ENCODE measurements at places on chromosomes 13 and 19. TPM values are rescaled to one million over a fixed set of nuclear protein-coding genes. Genes with fewer than 3 reads are reported as not detected.

DNA sequence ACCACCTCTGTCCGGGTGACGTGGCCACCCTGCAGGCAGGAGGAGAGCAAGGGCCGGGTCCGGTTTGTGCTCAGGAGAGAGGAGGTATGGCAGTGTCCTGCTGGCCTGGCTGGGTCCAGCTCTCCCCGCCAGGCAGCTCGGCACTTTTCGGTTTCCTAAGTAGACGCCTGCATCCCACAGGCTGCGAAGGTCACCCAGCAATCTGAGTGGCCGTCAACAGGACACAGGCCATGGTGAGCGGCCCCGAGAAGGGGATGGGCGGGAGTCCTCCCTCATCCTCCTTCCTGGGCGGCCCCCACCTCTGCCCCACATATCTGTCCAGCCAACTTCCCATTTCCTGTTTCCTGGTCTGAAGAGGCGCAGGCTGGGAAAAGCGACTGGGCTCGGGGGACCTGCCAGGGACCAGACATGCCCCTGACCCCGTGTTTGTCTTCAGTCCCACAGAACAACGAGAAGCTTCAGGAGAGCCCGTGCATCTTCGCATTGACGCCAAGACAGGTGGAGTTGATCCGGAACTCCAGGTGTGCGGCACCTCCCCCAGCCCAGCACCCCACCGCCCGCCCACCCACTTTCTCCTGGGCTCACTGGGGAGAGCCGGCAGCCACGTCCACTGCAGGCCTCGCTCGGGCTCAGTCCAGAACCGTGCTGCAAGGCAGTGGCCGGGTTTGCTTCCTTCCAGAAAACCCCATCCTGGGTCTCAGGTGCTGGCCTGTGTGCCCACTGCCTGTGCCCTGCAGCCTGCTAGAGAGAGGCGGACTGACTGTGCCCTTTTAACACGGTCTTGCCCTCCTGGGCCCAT is 16.3 kb downstream of the PIAS4 start:
- DNase-seq = no peak
- H3K36me3 ChIP-seq = peaks cover 8% of the 10 kb centered on the region
- no peaks in the 10 kb centered on the region for H3K27me3 ChIP-seq
- H3K4me1 ChIP-seq = no peaks in the 10 kb centered on the region

- DNase-seq = no peak
- H3K36me3 ChIP-seq = no peaks in the 10 kb centered on the region
- no peak overlapping the region for H3K4me3 ChIP-seq
- H3K4me1 ChIP-seq = no peaks in the 10 kb centered on the region
- no peak overlapping the region for H3K27ac ChIP-seq
These were observed 71.6 kb downstream of the DPRX start for GRCh38 chr19:53703361-53703760.

- H3K27ac ChIP-seq = peak overlapping the region; percentile 85
- no peaks in the 10 kb centered on the region for H3K27me3 ChIP-seq
- H3K36me3 ChIP-seq = no peaks in the 10 kb centered on the region
- peaks cover 49% of the 10 kb centered on the region for H3K4me1 ChIP-seq
- peak overlapping the region; percentile 89 for H3K4me3 ChIP-seq
- DNase-seq = no peak
These were observed 58.9 kb upstream of the C1QTNF9 start for GRCh38 chr13:24250376-24251057.

- no peak overlapping the region for H3K27ac ChIP-seq
- H3K27me3 ChIP-seq = no peaks in the 10 kb centered on the region
- no peaks in the 10 kb centered on the region for H3K4me1 ChIP-seq
- H3K36me3 ChIP-seq = no peaks in the 10 kb centered on the region
- H3K4me3 ChIP-seq = no peak overlapping the region
These were observed 297.4 kb upstream of the SGCG start for GRCh38 chr13:22883262-22883840.

GRCh38 chr19:3768015-3768747 is 3.8 kb downstream of the RAX2 start:
- H3K4me1 ChIP-seq = peaks cover 11% of the 10 kb centered on the region
- no peak for DNase-seq
- no peak overlapping the region for H3K4me3 ChIP-seq
- no peak overlapping the region for H3K27ac ChIP-seq
- H3K27me3 ChIP-seq = no peaks in the 10 kb centered on the region

DNA sequence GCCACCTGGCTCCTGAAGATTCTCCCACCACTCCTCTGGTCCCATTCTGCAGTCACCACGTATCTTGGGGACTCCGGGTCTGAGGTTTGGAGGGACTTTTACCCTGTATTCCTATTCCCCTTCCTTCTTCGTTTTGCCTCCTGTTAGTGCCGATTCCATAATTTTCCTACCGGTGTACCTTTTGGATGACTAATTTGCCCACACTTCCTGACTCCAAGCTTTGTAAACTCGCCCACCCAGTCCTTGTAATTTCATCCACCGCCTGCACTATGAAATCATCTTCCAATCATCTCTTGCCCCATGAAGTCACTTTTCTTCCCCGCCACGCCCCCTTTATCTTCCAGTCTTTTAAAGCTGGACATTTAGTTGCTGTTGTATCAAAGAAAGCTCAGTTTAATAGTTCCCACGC is 572 bp downstream of the UCHL3 start:
- H3K4me3 ChIP-seq = peak overlapping the region; percentile 79
- no peak for DNase-seq
- H3K4me1 ChIP-seq = peaks cover 16% of the 10 kb centered on the region
- H3K36me3 ChIP-seq = peaks cover 5% of the 10 kb centered on the region
- no peaks in the 10 kb centered on the region for H3K27me3 ChIP-seq
- peak overlapping the region; percentile 82 for H3K27ac ChIP-seq

GRCh38 chr13:103884101-103884723 is 818.0 kb upstream of the SLC10A2 start:
- no peak overlapping the region for H3K4me3 ChIP-seq
- H3K27ac ChIP-seq = no peak overlapping the region
- H3K36me3 ChIP-seq = no peaks in the 10 kb centered on the region
- no peaks in the 10 kb centered on the region for H3K4me1 ChIP-seq
- DNase-seq = no peak

DNA sequence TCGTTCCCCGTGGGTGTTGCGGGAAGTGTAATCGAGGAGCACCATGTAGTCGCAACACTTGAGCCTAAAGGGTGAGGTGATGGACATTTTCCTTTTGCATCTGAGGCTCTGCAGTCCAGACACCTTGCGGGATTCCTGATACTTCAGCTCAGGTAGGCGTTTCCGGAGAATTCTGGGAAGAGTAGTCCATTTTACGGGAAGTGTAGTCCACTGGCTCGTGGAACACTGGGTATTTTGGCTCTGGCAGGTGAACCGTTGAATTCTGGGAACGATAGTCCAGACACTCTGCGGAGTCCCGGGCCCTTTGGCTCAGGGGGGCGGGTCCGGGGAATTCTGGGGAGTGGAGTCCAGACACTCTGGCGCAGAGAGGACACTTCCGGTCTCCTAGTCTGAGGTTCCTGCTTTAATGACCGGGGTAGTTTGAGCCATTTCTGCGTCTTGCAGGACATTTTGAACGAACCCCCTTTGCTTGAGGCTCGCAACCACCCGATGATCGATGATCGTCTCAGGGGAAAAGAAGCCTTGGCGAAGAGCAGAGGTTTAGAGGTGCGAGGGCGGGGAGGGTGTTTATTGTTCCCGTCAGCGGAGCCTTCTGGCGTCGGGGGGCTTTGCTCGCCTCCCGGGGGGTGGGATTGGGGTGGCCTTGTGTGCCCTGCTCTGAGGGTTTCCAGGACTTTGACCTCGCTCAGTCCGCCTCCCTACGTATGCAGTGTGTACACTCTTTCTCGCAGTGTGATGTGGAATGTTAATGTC is at the start of gene ZNF223:
Gene ZNF223 (plus strand): TSS at position 387 of the 753 bp plus-strand sequence. CDS start 3,141 bp downstream, outside the sequence.
- no peaks in the 10 kb centered on the region for H3K36me3 ChIP-seq
- peaks cover 8% of the 10 kb centered on the region for H3K4me1 ChIP-seq

- no peak within 1 kb of the TSS for H3K4me3 ChIP-seq
- H3K4me1 ChIP-seq = no peaks in the 10 kb centered on the region
- no peak for DNase-seq
- no peaks in the 10 kb centered on the region for H3K36me3 ChIP-seq
- H3K27ac ChIP-seq = no peak within 1 kb of the TSS
These were observed at the start of gene TJP3 for GRCh38 chr19:3708207-3708931. Gene TJP3 (plus strand): TSS chr19:3708384. CDS start chr19:3728433, 20,049 bp downstream.

DNA sequence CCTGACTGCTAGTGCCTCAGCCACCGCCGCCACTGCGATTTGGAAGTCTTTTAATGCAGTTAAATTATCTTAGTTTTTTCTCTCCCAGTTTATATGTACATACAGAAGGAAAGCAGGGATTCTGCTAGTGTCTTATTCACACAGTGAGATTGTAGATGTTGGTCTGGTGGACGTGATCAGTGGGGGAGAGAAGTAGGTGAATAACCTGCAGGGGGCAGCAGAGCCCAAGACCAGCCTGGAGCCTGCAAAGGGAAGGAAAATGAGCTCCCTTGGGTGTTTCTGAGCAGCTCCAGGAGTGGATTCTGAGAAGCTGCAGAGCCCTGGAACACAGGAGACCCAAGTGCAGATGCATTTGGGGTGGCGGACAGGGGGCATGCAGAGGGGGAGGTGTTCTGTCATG is 26.3 kb downstream of the ZNF844 start:
- H3K36me3 ChIP-seq = no peaks in the 10 kb centered on the region
- no peak overlapping the region for H3K4me3 ChIP-seq
- no peaks in the 10 kb centered on the region for H3K4me1 ChIP-seq
- peak; percentile 32 for DNase-seq
- H3K27ac ChIP-seq = no peak overlapping the region

DNA sequence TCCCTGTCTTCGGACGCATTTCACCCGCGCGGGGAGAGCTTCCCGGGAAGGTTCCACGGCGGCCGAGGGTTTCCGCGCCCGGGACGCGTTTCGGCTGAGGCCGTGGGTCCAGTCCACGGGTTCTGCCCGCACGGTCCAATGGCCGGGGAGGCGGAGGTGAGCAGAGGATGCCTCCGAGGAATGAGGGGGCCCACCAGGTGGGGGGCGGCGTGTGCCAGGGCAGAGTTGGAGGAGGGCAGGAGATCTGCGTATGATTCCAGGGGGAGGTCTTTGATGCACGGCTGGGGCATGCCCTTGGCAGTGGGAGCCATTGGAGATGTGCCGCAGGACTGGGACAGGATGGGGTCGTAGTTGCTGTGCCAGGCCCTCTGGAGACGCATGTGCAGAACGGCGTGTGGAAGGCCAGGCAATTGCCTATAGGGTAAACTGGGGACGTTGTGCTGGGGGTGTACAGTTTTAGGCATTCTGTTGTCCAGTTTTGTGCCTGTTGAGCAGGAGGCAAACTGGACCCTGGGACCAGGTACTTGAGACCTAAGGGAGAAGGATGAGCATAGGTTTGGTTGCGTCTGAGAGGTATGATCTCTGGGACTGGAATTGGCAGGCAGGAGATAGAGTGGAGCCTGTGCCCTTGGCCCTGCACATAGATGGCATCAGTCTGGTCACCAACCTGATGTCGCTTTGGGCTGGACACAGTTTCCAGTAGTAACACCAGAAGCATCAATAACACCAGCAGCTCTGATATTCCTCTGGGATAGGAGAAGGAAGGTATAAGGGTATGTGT is 751 bp downstream of the ZNF584 start:
- no peaks in the 10 kb centered on the region for H3K27me3 ChIP-seq
- peaks cover 18% of the 10 kb centered on the region for H3K4me1 ChIP-seq
- H3K27ac ChIP-seq = peak overlapping the region; percentile 93
- H3K36me3 ChIP-seq = no peaks in the 10 kb centered on the region

DNA sequence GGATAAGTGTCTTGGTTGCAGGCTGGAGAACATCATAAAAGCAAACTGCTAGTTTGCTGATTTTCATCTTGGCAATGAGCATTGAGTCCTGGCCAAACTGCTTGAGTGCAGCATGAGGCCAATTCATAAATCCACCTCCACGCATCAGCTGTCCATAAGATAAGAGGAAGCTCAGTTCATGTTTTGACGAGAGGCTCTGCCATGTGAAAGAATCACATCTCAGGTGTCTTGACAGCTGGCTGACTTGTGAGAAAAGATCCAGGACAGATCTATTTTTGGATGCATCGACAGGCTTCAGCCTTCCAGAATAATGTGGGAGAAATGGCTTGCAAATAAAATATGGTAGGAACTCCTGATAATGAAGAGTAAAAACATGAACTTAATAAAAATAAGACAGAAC is 5.4 kb upstream of the ZNF682 start:
- DNase-seq = no peak
- H3K27me3 ChIP-seq = no peaks in the 10 kb centered on the region
- no peak overlapping the region for H3K4me3 ChIP-seq
- no peaks in the 10 kb centered on the region for H3K36me3 ChIP-seq
- no peaks in the 10 kb centered on the region for H3K4me1 ChIP-seq
- H3K27ac ChIP-seq = no peak overlapping the region

GRCh38 chr13:100547791-100548201 is 40.8 kb downstream of the GGACT start:
- no peaks in the 10 kb centered on the region for H3K36me3 ChIP-seq
- H3K4me3 ChIP-seq = no peak overlapping the region
- no peak for DNase-seq

GRCh38 chr13:113153810-113154748 is 4.4 kb upstream of the PROZ start:
- peak; percentile 70 for DNase-seq
- H3K4me1 ChIP-seq = peaks cover 14% of the 10 kb centered on the region
- peak overlapping the region; percentile 66 for H3K4me3 ChIP-seq
- no peaks in the 10 kb centered on the region for H3K36me3 ChIP-seq
- no peaks in the 10 kb centered on the region for H3K27me3 ChIP-seq

GRCh38 chr13:46571189-46571908 is 18.4 kb downstream of the LRCH1 start:
- H3K36me3 ChIP-seq = no peaks in the 10 kb centered on the region
- no peak for DNase-seq
- peaks cover 6% of the 10 kb centered on the region for H3K4me1 ChIP-seq
- H3K27me3 ChIP-seq = no peaks in the 10 kb centered on the region
- no peak overlapping the region for H3K4me3 ChIP-seq

LILRB5 gene
- total RNA-seq = 0.42 TPM

CAPN12 gene
- 5.3 TPM for total RNA-seq

SETDB2 gene
- 13.4 TPM for total RNA-seq

ZNF222 gene
- total RNA-seq = 2.5 TPM

RAD23A gene
- 230 TPM for total RNA-seq

ECSIT gene
- 59.6 TPM for total RNA-seq

SRRM5 gene
- total RNA-seq = 0.58 TPM

NOVA2 gene
- not detected for total RNA-seq

TYROBP gene
- total RNA-seq = 6.4 TPM

THSD1 gene
- total RNA-seq = 0.26 TPM

SYNGR4 gene
- not detected for total RNA-seq

CATSPERD gene
- not detected for total RNA-seq

C19orf67 gene
- not detected for total RNA-seq

LIM2 gene
- 0.93 TPM for total RNA-seq

PSG2 gene
- not detected for total RNA-seq

C13orf46 gene
- total RNA-seq = 1.8 TPM
